ENCODE measurements at places on chromosomes 1 and 21.

DNA sequence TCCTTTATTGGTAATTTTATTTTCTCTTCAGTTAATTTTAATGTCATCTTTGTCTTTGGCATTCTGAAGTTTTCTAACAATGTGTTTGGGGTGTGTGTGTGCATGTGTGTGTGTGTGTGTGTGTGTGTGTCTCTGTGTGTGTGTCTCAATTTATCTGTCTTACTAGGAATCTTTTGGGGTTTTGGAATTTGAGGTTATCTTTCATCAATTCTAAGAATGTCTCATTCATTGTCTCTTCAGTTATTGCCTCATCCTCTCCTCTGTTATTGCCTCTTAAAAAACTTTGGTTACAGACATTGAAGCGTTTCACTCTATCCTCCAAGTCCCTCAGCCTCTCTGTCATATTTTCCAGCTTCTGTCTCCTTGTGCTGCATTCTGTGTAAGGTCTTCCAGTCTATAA is 18.1 kb upstream of the SAMD13 start:
- DNase-seq: no peak

DNA sequence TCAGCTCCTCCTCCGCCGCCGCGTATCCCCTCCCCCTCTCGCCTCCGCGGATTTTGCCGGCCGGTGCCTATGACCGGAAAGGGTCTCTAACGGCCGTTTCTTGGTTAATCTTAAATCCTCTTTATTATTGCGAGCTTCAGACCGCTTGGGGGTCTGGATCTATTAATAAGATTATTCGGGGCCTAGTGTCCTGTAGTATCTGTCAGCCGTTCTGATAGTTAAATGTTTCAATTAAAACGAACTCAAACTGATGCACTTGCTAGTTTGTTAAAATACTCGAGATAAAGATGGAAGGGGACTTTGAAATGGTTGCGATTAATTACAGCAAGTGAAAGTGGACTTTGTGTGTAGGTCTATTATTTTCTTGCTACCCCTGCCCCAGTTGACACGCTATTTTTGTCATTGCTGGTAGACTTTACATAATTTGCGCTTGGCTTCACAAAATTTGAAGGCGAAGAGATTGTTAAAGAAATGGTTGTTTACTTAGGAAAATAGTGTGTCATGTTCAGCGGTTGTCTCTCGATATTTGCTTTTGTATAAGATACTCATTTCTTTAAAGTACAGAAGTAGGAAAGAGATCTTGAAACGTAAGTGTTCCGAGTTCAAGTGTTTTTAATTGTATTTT is 779 bp downstream of the SON start:
- DNase-seq: peak; percentile 29

- DNase-seq: no peak
Observed at GRCh38 chr21:15057285-15057684, 7.5 kb downstream of the NRIP1 start.

DNA sequence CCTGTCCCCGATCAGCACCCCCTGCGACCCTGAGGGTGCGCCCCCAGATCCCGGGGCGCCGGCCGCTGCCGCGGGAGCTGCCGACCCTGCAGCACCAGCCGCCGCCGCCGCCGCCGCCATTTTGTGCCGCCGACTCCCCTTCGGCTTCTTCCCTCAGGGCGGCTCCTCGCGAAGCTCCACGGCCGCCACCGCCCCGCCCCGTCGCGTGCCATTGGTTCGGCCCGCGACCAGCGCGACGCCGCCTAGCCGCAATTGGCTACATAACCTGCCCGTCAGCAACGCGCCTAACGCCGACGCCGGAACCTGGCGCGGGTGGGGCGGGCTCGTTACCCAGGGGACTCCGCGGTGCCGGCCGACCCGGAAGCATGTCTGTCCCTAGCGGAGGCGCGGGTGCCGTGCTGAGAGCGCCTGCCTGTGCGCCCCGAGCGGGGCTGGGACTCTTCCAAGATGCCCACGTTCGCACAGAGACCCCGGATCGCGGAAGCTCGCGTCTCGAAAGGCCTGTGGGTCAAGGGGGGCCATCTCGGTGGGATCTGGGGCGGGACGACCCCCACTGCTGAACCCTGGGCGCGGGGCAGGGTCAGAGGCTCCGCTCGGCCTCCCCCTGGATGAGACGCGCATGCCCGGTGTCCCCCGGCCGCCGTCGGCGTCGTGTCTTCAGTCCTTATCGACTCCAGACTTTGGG is at the start of gene CCNL2:
CCNL2 (minus strand) TSS at position 149 of the 685 bp plus-strand sequence; CDS start at position 120, 29 bp downstream.
- peak; percentile 98 for DNase-seq

GRCh38 chr1:228009828-228010775 is 3.3 kb downstream of the WNT3A start:
- no peak for DNase-seq

DNA sequence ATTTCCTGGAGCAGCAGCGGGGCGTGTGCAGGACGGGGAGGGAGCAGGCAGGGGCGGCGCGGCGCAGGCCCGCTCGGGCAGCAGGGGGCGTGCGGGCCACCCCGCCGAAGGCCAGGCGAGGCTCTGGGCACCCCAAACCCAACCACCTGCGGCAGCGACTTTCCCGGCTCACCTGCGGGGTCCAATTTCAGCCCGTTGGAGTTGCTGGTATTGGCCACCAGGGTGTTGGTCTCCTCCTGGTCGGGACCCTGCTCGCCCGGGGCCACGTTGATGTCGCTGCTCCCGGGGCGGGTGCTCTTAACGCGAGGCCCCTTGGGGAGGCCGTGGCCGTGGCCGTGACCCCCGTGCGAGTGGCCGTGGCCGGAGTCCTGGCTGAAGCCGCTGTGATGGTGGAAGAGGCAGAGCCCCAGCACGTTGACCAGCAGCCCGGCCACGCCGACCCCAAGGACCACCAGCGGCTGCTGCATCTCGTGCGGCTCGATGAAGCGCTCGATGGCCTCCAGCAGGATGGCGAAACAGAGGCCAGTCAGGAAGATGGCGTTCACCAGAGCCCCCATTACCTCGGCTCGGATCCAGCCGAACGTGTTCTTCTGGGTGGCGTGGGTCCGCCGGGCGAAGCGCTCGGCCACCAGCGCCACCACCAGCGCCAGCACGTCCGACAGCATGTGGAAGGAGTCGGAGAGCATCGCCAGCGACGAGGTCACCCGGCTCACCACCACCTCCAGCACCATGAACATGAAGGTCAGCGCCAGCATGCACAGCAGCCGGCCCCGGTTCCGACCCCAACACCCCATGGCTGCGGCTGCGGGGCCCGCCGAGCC is 932 bp downstream of the SLC30A1 start:
- peak; percentile 58 for DNase-seq

- DNase-seq: no peak
Observed at GRCh38 chr1:178566187-178566586, 53.3 kb downstream of the TEX35 start.

DNA sequence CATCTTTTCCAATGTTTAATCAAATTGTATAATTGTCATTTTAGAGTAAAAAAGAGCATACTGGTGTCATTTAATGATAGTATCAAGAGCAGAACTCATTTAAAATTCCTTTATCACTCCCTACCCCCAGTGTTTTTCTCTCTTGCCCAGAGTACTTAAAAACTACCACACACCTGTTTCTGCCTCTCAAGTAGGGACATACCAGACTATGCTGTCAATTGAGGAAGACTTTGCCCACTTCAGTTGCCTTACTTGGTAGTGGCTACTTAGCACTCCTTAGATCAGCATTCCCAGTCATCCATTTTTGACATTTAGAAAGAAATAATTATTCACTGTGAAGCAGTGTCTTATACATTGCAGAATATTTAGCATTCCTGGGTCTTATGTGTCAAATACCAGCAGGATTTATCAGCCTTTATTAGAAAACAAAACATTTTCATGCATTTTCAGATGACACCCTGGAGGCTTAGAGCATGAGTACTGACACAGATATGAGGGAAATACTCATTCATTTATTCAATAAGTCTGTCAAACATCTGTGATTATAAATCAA is 127.5 kb upstream of the RGS1 start:
- DNase-seq: no peak

DNA sequence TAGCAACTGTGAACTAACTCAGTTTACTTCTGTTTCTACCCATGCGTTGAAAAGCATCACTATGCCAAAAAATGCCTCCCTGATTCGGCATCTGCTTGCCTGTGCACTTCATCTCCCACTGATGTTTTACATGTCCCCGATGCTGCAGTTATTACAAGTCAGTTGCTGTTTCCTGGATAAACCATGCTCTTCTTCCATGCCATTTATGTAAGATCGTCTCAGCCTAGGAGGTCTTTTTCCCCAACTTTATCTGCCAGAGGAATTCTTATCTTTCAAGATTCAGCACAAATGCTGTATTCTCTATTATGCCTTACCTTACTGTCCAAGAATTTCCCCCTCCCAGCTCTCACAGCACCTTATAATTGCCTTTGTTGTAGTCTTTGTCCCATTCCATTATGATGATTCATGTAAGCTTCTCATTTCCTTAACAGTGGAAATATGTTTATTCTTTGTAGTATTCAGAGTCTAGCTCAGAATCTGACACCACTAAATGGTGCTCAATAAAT is 30.0 kb downstream of the PRKACB start:
- no peak for DNase-seq

DNA sequence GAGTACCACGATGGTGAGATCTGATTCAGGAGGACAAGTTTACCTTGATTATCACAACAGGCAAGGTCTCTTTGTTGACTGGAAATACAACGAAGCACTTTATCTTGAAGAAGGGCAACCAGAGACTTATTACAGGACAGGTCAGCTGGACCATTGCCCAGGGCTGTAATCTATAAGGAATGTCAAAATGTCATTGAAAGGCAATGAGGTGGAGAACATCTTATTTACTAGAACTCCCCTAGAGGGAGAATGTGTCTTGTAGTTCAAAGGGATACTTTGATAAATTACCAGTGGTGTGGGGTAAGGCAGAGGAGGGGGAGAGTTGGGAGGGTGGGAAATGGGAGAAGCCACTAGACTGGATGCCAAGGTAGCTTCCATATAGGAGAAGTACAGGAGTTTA is 212.3 kb downstream of the NCAM2 start:
- no peak for DNase-seq

- DNase-seq: no peak
Observed at GRCh38 chr1:22814176-22815042, 103.8 kb downstream of the EPHB2 start.

DNA sequence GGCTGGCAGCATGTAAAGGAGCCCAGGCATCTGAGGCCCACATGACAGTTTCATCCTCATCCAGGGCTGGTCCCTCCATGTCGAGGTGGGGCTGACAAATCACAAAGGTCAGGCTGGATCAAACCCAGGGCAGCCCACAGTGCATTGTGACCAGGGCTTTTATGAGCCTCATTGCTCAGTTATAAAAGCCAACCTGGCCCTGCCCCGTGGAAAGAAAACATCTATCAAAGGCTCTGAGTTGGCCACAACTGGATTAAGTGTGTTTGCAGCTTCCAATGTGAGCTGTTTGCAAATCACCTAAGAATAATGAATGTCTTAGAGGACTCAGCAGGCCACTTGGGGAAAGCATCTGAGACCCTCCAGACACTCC is 45.4 kb downstream of the GRHL3 start:
- no peak for DNase-seq
